ENCODE measurements at places on chromosomes 5 and 9.
A peak's percentile ranks its signal among the peaks of the same experiment; 100 is the strongest.

GRCh38 chr5:56981548-56982315, 29.8 kb upstream of the MIER3 start:
- no peak for DNase-seq

DNA sequence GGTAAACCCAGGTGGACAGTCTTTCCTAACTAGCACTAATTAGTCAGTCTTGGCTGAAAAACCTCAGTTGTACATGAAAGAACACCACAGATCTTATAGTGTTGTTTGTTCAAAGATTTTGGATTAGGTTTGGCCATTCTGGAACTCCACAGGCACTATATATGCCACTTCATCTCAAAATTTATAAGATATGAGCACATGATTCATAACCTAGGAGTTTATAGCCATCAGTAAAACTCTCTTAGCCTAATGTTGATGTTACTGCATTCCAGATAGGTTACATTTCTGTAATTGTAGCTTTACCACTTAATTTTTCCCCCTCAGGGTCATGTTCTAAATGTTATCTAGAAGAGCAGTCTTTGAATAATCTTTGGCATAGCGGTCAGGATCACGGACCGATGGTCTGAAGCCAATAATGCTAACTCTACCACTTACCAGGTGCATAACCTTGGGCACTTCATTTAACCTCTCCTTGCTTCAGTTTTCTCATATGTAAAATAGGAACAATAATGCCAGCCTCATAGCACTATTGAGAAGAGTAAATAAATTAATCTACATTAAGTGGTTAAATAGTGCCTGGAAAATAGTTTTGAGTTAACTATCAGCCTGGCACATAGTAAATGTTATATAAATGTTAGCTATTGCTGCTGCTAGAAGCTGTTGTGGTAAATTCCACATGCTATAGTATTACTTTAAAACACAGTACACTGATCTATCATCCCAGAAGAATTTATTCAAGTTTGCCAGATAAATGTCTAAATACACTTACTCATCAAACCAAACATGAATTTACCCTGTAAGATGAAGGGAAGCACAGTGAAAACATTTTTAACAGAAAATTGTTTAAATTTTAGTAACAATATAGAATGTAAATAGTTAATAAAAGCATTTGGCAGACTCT, 743.9 kb downstream of the NR2F1-AS1 start:
- DNase-seq = peak; percentile 22

DNA sequence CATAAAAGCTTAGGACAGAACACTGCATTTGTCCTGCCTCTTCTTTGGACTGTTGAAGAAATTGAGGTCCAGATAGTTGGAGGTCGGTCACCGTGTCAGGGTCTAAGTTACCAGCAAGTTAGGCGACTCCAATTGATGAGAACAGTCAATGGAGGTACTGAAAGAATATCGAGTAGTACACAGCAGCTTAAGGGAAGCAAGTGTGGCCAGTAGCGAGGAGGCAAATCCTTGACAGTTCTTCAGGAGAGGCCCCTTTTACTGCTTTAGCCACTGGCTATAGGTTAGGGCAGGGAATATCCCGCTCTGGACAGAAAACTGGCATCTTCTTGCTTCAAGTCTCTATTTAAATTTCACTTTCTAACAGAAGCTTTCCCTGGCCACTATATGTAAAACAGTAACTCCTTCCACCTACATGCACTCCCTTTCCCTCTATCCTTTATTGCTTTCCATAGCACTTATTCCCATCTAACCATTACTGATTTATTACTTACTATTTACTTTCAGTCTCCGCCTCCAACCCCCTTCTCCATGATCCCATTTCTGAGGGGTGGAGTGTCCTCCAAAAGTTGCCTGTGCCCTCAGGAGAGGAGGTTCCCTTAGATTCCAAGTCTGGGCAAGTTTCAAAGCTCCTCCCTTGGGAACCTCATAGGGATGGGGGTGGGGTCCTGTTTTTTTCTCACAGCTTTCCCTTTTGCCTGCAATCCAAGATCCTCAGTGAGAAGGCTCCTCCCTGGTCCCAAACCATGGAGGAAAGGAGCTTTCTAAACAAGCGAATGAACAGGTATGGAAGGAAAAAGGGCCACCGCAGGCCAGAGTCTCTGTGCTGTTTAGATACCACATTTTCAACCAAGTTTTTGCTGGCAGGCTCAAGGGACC, 4.1 kb upstream of the PRDM6 start:
- no peak for DNase-seq

GRCh38 chr9:2743937-2744529, 26.7 kb downstream of the KCNV2 start:
- DNase-seq = no peak

- no peak for DNase-seq
Observed at GRCh38 chr5:62762503-62762902, 183.9 kb downstream of the LRRC70 start.

DNA sequence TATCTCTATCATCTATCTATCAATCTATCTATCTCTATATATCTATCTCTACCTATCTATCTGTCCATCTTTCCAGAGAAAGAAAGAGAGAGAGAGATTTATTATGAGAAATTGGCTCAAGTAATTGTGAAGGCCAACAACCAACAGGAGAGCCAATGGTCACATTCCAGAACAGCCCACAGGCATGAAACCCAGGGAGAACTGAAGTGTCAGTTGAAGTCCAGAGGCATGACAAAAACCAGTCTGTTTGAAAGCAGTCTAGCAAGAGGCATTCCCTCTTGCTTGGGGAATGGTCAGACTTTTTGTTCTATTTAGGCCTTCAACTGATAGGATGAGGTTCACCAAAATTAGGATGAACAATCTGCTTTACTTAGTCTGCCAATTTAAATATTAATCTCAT, 87.6 kb upstream of the PLCXD3 start:
- peak; percentile 59 for DNase-seq

DNA sequence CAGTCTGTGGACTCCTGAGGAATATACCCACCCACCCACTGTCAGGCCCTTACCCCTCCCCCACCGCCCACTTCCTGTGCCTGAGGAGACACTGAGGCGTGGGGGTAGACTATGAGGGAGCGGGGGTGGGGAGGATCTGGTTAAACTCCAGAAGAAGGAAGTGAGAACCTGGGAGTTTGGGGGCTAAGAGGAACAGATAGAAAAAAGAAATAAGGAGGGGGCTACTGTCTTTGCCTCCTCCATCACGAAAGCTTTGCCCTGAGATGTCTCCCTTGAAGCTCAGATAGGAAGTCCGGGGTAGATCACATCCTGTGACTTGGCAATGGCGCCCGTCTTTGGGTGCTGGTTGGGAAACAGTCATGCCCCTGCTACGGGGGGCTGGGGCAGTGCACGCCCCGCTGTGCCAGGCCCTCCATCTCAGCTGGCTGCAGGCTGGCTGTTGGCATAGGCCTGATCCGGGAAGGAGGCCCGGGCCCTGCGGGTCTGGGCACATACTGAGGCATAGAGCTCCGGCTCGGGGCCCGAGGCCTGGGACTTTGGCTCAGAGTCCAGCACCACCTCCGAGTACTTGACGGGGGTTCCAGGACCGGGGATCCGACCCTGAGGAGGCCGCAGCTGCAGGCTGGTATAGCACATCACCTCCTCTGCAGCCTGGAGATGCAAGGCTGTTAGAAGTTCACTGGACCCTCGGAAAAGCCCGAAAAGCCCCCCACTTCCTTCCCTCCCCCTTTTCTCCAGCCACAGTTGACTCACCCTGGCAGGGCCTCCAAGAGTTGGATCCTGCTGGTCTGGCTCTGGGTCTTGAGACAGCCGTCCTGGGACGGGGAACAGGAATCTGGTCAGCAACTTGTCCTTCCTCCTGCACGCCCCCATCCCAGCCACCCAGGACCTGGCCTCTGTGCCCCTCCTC, 1.0 kb downstream of the SIT1 start:
- DNase-seq = peak; percentile 36

DNA sequence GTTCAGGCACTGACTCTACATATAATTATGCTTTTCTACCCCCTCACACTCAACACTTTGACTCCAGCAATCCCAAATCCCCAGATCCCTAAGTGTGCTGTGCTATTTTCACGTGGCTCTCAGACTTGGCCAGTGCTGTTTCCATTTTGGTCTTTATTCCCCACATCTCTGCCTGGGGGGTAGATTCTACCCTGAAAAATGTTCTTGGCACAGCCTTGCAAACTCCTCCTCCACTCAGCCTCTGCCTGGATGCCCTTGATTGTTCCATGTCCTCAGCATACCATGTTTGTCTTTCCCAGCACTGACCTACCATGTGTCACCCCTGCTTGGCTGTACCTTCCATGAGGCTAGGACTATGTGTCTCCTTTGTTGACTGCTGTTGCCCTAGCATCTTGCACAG, 43.0 kb downstream of the FXN start:
- peak; percentile 71 for DNase-seq

GRCh38 chr9:118189615-118190014, 485.4 kb downstream of the TLR4 start:
- DNase-seq = no peak

DNA sequence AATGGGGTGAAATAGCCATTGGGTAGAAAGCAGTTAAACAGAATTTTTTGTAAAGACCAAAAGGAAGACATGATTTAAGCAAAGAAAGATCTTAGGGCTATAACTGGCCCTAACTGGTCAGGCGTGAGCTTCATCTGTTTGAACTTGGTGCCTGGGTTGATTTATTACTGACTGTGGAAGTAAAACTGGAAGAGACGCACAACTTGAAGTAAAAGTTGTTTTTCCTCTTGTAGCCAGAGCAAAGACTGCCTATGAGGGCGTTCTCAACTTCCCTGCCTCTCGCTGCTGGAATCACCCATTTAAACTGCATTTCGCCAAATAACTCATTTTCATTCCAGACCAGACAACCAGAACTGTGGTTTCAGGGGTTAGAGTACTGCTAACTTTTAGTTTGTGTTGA, 1.5 kb downstream of the THBS4 start:
- DNase-seq = no peak

GRCh38 chr9:123697686-123698085, 232.2 kb downstream of the DENND1A start:
- DNase-seq = no peak

GRCh38 chr9:90735952-90736351, 65.7 kb upstream of the SYK start:
- DNase-seq = no peak

GRCh38 chr5:169037466-169037865, 263.5 kb downstream of the SLIT3 start:
- no peak for DNase-seq

- DNase-seq = no peak
Observed at GRCh38 chr5:77003246-77003645, 27.0 kb upstream of the AGGF1 start.

- DNase-seq = no peak
Observed at GRCh38 chr5:162503796-162504195, 436.2 kb downstream of the GABRG2 start.

GRCh38 chr5:107500347-107500746, 170.4 kb downstream of the EFNA5 start:
- DNase-seq = no peak

- DNase-seq = no peak
Observed at GRCh38 chr5:38541174-38541725, 15.2 kb downstream of the LIFR start.

DNA sequence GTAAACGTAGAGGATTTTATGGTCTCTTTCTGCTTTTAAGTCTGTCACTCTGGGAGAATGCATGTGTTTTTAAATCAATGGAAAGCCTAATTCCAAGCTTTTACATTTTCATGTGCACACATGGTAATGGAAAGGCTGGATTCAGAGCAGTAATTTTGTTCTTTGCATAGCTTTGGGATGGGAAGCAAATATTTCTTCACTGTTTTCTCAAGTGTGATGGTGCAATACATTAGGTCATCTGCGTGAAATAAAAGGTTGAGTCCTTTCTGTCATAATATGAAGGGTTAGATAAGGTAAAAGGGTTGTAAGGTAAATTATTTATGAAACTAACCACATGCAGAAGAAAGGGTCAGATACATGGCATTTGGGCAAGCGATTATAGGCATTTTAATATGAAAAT, 88.2 kb upstream of the NR3C1 start:
- DNase-seq = no peak

All from fibroblast of pulmonary artery (primary cell).